ENCODE measurements at places on chromosomes 4 and X.

GRCh38 chr4:139761461-139761860 lies 95.8 kb downstream of the MGST2 start:
- H3K4me1 ChIP-seq, result no peaks in the 10 kb centered on the region
- no peaks in the 10 kb centered on the region for H3K36me3 ChIP-seq
- DNase-seq, result peak; percentile 58
- H3K27me3 ChIP-seq, result no peaks in the 10 kb centered on the region

DNA sequence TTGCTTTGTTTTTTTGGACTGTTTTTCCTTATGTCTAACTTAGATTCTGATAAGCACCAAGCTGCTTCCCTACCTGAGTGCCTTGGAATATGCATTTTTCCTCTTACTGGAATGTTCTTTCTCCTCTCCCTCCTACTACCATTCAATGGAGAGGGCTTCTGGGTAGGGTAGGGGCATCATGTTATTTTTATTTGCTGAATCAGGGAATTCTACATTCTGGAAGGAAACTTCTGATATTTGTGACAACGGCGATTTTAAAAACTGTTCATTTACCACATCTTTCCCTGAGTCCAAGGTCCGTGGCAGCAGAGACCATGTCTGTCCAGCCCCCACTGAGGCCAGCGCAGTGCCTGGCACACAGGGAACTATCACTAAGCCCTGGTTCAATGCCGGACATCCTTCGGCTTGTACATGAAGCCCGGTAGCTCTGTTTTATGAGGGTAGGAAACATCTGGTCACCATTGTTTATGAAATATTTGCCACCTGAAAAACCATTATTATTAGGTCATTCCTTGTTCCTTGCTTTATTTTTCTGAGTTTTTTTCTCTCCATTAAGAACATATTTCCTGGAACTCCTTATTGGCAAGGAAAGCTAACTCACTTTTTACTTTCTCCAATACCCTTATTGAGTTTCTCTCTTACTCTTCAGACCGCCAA lies 57.0 kb downstream of the PALLD start:
- DNase-seq, result no peak
- no peaks in the 10 kb centered on the region for H3K36me3 ChIP-seq
- H3K27ac ChIP-seq, result no peak overlapping the region
- peaks cover 40% of the 10 kb centered on the region for H3K4me1 ChIP-seq
- no peaks in the 10 kb centered on the region for H3K27me3 ChIP-seq
- no peak overlapping the region for H3K4me3 ChIP-seq

DNA sequence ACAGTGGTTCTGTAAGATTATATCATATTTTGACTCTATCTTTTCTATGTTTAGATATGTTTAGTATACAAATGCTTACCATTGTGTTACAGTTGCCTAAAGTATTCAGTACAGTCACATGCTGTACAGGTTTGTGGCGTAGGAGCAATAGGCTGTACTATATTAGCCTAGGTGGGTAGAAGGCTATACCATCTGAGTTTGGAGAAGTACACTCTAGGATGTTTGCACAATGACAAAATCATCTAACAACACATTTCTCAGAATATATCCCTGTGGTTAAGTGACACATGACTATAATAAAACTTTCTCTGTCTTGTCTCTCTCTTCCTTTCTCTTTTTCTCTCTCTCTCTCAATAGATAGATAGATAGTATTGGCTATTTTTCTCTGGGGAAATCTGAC lies 1053.1 kb downstream of the STIM2 start:
- H3K27me3 ChIP-seq, result no peaks in the 10 kb centered on the region
- H3K4me3 ChIP-seq, result no peak overlapping the region
- no peaks in the 10 kb centered on the region for H3K4me1 ChIP-seq
- no peaks in the 10 kb centered on the region for H3K36me3 ChIP-seq

DNA sequence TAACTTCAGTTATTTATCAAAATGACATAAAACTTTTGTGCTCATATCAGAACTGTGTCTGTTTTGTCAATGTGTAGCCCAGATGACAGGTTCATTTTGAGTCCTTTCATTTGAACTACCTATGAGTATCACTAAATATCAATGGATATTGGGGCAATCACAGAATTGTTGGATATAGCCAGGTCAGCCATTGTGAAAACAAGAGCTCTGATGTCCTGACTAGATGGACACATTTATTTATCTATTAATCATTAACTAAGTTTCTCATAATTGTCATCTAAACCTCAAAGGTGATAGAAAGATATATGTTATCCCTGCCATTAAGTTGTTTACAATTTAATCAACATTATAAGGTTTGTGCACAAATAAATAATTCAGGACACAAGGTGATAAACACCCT lies 638.3 kb upstream of the GRIA3 start:
- no peak overlapping the region for H3K27ac ChIP-seq
- no peaks in the 10 kb centered on the region for H3K36me3 ChIP-seq
- no peaks in the 10 kb centered on the region for H3K4me1 ChIP-seq

DNA sequence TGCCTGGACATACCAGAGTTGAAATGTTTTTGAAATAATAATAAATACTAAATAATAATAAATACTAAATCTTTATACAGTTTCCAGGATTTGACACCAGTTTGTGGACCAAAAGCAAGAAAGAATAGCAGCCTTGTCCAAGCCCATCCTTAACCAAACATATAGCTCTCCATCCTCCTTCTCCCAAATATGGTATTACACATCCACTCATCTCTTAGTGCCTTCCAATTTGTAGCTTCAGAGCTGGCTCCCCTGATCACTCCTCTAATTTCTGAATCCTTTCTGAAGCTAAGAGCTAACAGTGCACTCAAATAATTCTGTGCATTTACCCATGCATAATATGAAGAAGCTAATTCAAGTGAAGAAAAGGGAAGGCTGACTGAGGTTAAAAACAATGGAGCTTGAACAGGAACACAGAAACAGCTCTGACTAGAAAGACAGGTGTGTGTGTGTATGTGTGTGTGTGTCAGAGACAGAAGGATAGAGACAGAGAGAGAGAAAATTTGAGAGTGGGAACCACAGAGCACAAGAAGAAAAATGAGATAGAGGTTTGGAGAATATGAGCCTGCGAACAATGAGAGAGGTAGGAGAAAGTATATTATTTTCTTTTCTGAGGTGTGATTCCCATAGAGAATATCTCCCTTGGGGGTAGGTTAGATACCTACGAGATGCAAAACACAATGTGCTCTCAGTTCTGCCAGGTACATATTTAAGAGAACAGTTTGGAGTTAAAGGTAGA lies 123.5 kb downstream of the CAMK2D start:
- no peak for DNase-seq
- peaks cover 25% of the 10 kb centered on the region for H3K4me1 ChIP-seq
- H3K27ac ChIP-seq, result no peak overlapping the region

DNA sequence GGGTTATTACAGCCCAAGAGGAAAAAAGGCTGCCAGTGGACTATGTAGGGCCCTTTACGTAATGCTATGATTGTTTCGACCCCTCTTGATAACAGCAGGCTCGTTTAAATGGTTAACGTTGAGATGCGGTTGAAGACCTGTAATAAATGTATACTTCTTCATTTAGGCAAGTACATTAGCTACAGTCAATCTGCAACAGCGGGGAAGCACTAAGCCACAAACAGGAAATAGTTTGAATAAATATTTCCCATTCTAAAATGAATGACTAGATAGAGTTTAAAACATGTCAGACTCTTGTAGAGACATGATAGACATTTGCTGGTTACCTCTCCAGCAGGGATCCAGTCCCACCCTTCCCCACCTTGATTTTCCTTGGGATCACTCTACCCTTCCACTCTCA lies 38.1 kb upstream of the STIM2 start:
- DNase-seq, result no peak
- no peak overlapping the region for H3K27ac ChIP-seq
- no peaks in the 10 kb centered on the region for H3K4me1 ChIP-seq
- H3K27me3 ChIP-seq, result no peaks in the 10 kb centered on the region

DNA sequence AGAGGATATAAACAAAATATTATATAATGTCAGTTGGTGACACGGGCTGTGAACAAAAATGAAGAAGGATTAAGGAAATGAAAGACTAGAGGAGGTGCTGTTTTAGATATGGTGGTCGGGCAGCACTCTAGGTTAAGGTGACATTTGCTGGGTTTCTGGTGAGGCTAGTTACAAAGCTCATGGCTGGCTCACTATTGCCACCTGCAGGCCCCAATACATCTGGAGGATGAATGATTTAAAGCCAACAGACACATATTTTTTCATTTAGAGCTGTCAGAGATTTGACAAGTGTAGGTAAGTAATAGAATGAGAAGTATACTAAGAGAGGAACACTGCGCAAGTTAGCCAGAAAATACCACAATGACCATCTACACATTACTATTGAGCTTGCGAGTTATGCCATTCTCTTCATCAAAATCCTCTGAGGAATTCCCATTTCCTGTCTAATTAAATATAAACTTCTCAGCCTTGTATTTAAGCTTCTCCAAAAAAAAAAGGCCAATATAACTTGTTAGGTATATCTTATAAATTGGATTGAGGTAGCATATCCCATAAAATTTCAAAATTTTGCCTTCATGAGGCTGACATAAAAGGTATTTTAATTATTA lies 6.4 kb upstream of the FGG start:
- no peak overlapping the region for H3K4me3 ChIP-seq
- no peak overlapping the region for H3K27ac ChIP-seq
- peaks cover 21% of the 10 kb centered on the region for H3K27me3 ChIP-seq
- peak; percentile 63 for DNase-seq
- no peaks in the 10 kb centered on the region for H3K36me3 ChIP-seq

GRCh38 chrX:108332281-108332680 lies 105.9 kb downstream of the COL4A6 start:
- H3K4me3 ChIP-seq, result no peak overlapping the region
- no peaks in the 10 kb centered on the region for H3K27me3 ChIP-seq
- H3K27ac ChIP-seq, result no peak overlapping the region
- no peaks in the 10 kb centered on the region for H3K36me3 ChIP-seq
- no peak for DNase-seq
- H3K4me1 ChIP-seq, result no peaks in the 10 kb centered on the region

DNA sequence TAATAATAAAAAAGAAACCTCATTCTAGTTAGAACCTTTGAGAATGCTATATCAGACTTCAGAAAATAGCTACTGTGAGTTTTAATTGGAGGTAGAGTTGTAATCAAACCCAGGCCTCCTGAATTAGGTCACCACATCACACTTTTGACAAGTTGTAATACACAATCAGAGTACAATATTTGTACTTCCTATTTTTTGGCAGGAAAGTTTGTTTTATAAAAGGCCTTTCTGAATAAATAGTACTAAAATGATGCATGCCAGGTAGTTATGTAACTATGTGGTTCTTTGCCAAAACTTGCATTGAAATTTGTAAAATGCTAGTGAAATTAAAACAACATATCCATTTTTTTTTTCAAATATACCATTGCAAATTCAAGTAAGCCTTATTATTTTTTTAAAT lies 26.8 kb downstream of the ADH7 start:
- H3K27me3 ChIP-seq, result no peaks in the 10 kb centered on the region
- H3K36me3 ChIP-seq, result no peaks in the 10 kb centered on the region
- DNase-seq, result no peak
- peaks cover 20% of the 10 kb centered on the region for H3K4me1 ChIP-seq
- no peak overlapping the region for H3K27ac ChIP-seq

DNA sequence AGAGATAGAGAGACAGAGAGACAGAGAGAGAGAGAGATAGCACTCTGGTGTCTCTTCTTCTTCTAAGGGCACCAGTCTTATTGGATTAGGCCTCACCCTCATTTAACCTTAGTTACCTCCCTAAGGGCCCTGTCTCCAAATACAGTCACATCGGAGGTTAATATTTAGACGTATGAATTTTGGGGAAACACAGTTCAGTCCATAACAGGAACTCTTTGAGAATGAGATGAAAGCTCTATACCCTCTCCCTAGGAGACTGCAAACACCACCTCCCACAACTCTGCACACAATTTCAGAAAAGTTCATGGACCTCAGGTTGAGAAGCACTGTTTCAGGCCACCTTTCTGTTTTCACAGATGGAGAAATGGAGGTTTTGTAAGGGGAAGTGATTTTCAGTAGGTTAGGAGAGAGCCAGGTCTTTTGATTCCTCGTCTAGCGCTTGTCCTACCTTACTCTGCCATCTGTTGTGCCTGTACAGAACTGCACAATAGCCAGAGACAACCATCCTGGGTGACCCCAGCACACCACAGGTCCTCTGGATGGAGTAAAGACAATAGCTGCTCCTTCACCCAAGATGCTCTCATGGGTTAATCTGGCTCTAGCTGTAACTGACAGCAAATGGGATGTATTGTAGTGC lies 16.9 kb upstream of the LOC101059915 start:
- no peak overlapping the region for H3K4me3 ChIP-seq
- H3K27me3 ChIP-seq, result no peaks in the 10 kb centered on the region
- H3K27ac ChIP-seq, result no peak overlapping the region
- no peaks in the 10 kb centered on the region for H3K4me1 ChIP-seq

- no peak for DNase-seq
- H3K27ac ChIP-seq, result no peak overlapping the region
- no peak overlapping the region for H3K4me3 ChIP-seq
- no peaks in the 10 kb centered on the region for H3K36me3 ChIP-seq
- H3K27me3 ChIP-seq, result no peaks in the 10 kb centered on the region
Measured at GRCh38 chrX:129736491-129736890, 2.3 kb upstream of the XPNPEP2 start.

DNA sequence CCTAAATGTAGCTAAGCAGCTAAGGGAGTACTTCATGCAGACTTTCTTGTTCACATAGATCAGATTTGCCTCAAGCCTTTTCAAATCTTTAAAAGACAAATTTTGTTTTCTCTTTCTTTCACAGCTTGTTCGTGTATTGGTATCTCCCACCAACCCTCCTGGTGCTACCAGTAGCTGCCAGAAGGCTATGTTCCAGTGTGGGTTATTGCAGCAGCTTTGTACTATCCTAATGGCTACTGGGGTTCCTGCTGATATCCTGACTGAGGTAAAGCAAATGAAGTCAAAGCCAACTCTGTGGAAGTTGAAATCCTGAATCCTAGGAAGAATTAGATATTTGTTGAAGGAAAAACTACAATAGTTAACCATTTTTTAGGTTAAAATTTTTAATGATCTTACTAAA lies 62.6 kb downstream of the USO1 start:
- no peak for DNase-seq
- H3K36me3 ChIP-seq, result peaks cover 77% of the 10 kb centered on the region
- H3K4me3 ChIP-seq, result no peak overlapping the region
- H3K4me1 ChIP-seq, result no peaks in the 10 kb centered on the region
- no peak overlapping the region for H3K27ac ChIP-seq
- H3K27me3 ChIP-seq, result no peaks in the 10 kb centered on the region

DNA sequence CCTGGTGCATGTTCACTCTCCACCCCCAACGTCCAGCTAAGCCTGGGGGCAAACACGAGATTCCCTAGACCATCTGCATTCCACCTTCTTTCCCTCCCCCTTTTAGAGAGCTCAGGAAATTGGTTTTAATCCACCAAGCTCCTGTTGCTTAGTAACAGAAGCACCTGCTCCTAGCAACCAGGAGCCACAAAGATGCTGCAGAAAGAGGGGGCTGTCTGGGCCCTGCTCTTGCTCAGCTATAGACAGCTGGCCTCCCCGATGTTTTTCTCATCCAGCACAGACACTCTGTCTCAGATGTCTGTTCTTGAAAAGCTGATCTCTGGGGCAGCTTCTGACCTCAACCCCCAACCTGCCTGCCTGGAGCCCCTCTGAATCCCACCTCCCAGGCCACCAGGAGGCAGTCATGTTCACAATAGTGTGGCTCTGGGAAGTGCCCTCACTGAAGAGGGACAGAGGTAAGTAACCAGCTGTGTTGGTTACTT lies 71.5 kb downstream of the SLC16A2 start:
- no peak overlapping the region for H3K27ac ChIP-seq
- H3K27me3 ChIP-seq, result no peaks in the 10 kb centered on the region
- DNase-seq, result no peak
- no peaks in the 10 kb centered on the region for H3K36me3 ChIP-seq
- H3K4me3 ChIP-seq, result no peak overlapping the region
